ENCODE measurements at places on chromosomes 11 and 22.

DNA sequence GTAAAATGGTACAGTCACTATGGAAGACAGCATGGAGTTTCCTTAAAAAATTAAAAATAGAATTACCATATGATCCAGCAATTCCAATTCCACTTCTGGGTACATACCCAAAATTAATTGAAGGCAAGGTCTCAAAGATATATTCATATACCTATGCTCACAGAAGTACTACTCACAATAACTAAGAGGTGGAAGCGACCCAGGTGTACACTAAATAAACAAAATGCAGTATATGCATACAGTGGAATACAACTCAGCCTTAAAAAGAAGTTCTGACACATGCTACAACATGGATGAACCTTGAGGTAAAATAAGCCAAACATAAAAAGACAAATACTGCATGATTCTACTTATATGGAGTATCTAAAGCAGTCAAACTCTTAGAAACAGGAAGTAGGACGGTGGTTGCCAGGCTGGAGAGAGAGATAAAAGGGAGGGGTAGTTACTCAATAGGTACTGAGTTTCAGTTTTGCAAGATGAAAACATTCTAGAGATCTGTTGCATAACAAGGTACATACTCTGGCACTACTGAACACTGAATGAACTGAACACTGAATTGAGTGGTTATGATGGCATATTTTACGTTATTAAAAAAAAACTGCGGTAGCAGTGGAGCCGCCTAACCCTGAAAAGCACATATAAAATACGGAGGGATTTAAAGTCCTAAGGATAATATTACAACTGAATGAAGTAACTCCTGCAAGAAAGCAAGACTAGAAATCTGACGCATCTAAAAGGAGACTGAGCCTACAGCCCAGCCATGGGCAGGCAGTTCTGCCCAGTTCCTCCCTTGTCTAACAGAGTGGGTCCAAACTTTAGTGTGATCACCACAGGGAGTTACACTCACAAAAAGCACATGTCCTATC lies 12.8 kb downstream of the DGCR2 start:
- no peak for DNase-seq

DNA sequence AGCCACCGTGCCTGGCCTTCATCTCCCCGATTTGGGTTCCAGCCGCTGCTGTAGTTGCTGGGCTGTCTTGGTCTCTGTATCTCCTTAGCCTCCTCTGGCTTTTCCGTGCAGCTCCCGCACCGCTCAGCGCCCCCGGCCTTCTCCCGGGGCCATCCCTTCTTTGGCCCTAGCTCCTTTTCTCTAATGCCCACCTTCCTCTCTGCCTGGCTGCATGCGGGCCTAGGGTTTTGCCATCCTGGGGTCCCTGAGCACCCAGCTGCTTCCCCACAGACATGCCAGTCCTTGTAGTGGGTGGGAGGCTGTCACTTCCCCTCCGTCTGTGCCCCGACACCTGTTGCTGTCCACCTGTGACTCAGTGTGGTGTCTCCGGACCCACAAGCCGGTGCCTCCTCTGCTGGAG lies 36.4 kb downstream of the KCNJ4 start:
- DNase-seq = no peak

DNA sequence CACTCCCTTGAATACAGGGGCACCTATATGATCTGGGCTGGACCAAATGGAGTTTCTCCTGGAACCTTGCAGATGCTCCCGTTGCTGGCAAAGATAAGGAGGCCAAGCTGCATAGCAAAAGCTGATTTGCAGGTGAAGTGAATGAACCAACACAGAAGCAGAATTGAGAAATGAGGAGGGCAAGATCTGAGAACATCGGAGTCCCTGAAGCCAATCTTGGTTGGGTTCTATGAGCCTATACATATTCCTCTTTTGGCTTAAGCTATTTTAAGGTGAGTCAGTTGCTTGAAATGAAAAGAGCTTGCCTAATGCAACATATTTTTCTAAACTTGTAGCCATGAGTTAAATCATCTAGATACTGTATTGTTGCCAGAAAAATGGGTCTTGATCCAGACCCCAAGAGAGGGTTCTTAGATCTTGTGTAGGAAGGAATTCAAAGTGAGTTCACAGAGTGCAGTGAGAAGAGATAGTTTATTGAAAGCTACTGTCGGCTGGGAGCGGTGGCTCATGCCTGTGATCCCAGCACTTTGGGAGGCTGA lies 23.5 kb downstream of the WEE1 start:
- no peak for DNase-seq

DNA sequence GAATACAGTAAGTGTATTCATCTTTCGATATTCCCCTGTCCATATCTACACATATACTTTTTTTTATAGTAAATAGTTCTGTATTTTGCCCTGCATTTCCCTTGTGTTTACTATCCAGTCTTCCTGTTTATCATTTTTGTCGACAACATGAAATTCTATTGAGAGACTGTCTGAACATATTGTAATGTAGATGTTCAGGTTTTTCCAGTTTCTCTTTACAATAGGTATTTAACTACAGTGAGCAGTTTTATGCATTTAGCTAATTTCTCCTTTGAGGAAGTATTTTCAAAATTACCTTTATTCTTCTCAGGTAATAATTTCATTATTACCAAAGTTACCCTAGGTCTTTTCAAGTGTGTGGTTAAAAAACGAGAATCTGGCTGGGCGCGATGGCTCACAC lies 16.7 kb downstream of the PIK3IP1 start:
- DNase-seq = no peak

- DNase-seq = no peak
These were observed 29.2 kb downstream of the CDPF1 start for GRCh38 chr22:46220921-46221320.

All from cortex of kidney (tissue), 1 donor.